ENCODE measurements at places on chromosomes 6 and 20.

GRCh38 chr6:87384449-87384848 lies 23.3 kb upstream of the CFAP206 start:
- DNase-seq: no peak

GRCh38 chr6:110728501-110728900 lies 86.8 kb downstream of the CDK19 start:
- no peak for DNase-seq

- DNase-seq: no peak
These were observed 112.8 kb downstream of the ADTRP start for GRCh38 chr6:11665604-11666326.

- DNase-seq: no peak
These were observed at the start of gene SYCP2 for GRCh38 chr20:59933296-59933848. SYCP2 (minus strand) TSS chr20:59933637; CDS start chr20:59922413, 11,224 bp downstream.

- DNase-seq: peak; percentile 24
These were observed at the start of gene TCFL5 for GRCh38 chr20:62861726-62862336. TCFL5 (minus strand) TSS chr20:62861822; CDS start chr20:62861670, 152 bp downstream.

GRCh38 chr6:35063701-35064280 lies 77.3 kb downstream of the TCP11 start:
- no peak for DNase-seq

DNA sequence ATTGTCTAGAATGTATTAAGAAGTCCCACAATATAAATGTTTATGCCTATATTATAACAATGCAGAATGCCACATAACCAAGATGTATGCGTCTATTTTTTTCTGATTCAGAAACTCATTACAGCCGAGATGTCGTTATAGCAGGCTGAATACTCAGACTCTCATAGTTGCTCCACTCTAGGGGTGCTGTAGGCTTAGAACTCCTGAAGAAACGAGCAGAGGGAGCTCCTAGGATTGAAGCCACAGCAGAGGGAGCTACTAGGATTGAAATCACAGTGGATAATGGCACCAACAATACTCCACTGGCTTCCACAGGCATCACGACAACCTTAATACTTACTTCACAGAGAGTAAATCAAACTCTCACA lies 208.9 kb downstream of the KIF16B start:
- DNase-seq: no peak

DNA sequence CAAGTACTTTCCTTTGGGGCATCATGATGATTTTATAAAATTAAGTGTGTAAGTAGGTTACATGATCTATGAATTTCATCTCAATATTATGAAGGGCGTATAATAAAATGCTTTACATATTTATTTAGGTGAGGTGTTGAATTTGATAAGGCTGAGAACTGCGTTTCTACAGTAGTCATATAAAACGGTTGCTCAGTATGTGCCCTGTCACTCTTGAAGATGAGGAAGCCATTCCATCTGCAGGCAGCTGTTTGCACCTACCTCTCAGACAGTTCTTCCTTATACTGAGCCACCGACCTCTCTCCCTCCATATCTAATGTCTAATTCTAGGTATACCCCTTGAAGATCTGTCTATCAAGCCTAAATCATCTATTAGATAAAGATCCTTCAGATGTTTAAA lies 16.1 kb downstream of the NCOA7 start:
- no peak for DNase-seq

DNA sequence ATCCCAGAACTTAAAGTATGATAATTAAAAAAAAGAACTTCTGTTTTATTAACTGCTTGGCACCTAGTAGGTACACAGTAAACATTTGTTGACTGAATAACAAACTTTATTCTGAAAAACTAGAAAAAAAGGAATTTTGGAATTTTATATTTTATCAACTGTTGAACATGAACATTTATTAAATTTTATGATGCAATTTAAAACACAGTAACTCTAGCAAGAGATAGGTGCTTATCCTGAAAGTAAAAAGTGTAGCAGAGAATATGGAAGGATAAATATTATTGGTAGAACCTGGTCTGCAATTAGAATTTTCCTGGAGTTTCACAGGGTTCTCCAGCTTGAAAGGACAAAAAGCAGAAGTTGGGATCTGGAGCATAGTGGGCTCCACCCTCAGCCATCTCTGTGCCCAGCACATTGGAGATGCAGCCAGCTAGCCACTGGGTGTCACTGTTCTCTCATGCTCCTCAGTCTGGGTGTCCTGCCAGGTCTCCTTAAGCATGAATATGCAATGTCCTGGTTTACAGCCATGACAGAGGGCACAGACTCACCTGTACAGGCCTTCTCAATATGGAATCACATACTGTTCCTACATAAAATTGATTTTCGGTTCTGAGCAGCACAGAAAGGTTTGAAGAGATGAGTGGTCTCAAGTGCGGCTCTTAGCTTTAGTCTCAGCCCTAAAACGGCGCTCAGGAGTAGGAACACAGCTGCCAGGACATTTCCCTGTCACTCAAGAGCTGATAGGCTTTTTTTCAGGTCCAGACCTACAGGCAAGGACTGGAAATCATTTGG lies 31.7 kb upstream of the IL20RA start:
- DNase-seq: no peak

- no peak for DNase-seq
These were observed 938 bp downstream of the WRNIP1 start for GRCh38 chr6:2765896-2766766.

All from cerebellar nuclear complex (tissue), 1 donor.